ENCODE measurements at places on chromosomes 3 and 15. TPM values are rescaled to one million over a fixed set of nuclear protein-coding genes. Genes with fewer than 3 reads are reported as not detected.

DNA sequence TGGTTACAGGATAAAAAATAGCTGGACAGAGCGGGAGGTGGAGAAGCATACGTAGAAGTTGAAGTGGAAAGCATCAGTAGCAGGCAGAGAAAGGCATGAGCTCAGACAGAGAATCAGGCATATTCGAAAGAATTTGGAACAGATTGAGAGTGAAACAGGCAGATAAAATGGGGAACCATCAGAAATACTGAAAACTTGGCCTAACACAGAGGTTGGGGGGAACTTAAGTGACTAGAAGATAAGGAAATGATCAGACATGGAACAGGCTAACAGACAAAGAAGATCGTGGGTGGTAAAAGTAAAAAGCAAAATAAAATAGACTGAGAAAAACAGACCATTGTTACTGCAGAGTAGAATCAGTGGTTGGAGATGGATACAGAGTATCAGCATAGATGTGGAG lies 32.9 kb downstream of the GTF2E1 start:
- H3K4me3 ChIP-seq: no peak overlapping the region
- H3K4me1 ChIP-seq: no peaks in the 10 kb centered on the region
- H3K27me3 ChIP-seq: no peaks in the 10 kb centered on the region
- no peak overlapping the region for H3K27ac ChIP-seq
- H3K36me3 ChIP-seq: peaks cover 3% of the 10 kb centered on the region

- H3K4me1 ChIP-seq: no peaks in the 10 kb centered on the region
- H3K36me3 ChIP-seq: no peaks in the 10 kb centered on the region
- DNase-seq: no peak
- H3K4me3 ChIP-seq: no peak overlapping the region
These were observed 57.6 kb upstream of the MEX3B start for GRCh38 chr15:82103468-82103867.

DNA sequence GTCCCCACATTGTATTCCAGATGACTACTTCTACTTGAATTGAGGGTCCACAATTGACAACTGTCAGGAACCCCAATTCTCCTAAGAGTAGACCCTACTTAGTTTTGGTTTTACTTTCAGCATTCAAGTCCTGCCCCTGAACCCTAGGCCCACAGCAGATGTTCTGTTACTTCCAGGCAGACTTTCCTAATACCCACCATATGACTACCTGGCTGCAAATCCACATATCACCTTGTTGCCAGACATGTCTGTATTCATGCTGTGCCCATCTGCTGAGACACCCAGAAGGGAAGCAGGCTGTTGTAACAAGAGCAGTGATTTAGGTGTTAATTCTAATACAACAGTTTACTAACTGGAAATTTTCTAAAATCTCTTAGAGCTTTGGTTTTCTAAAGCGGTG lies 235.1 kb upstream of the CCDC54 start:
- no peaks in the 10 kb centered on the region for H3K4me1 ChIP-seq
- H3K36me3 ChIP-seq: no peaks in the 10 kb centered on the region
- H3K4me3 ChIP-seq: no peak overlapping the region
- DNase-seq: no peak

DNA sequence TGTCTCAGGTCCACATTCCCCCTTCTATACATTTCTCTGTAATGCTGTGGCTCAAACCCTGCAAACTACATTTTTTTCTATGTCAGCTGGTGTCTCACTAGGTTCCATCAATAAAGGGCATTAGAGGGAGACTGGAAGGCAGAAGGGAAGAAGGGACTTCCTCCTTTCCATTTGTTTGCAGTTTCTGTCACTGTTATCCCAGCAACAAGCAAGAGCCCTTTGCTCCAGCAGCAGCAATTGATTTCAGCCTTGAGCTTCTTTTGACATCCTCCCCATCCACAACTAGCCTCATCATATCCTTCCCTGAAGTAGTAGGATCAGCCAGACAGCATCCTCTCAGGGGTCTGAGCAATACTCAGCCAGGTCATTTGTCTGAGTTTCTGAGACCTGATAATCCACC lies 5.3 kb upstream of the NCK1 start:
- no peak overlapping the region for H3K4me3 ChIP-seq
- H3K27me3 ChIP-seq: no peaks in the 10 kb centered on the region
- H3K4me1 ChIP-seq: peaks cover 5% of the 10 kb centered on the region
- no peak overlapping the region for H3K27ac ChIP-seq

DNA sequence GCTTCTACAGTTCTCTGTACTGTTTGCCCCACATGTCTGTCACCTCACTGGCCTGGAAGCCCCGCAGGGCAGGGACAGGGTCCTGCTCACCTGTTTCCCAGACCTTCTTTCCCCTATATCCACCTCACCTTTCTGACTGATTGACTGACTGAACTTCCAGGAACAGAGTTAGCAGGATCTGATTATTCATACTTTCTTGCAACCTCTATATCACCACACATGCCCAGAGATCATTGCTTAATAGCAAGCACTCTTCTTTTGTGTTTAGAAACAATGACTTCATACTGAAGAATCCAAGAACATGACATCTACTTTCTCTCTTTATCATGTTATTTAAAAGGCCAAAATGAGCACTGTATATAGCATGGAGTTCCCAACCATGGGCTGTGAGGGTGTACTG lies 18.0 kb upstream of the CLEC3B start:
- no peak for DNase-seq
- no peaks in the 10 kb centered on the region for H3K27me3 ChIP-seq
- no peak overlapping the region for H3K27ac ChIP-seq
- peaks cover 7% of the 10 kb centered on the region for H3K36me3 ChIP-seq

PARP14 gene
- 27.7 TPM for total RNA-seq

DNA sequence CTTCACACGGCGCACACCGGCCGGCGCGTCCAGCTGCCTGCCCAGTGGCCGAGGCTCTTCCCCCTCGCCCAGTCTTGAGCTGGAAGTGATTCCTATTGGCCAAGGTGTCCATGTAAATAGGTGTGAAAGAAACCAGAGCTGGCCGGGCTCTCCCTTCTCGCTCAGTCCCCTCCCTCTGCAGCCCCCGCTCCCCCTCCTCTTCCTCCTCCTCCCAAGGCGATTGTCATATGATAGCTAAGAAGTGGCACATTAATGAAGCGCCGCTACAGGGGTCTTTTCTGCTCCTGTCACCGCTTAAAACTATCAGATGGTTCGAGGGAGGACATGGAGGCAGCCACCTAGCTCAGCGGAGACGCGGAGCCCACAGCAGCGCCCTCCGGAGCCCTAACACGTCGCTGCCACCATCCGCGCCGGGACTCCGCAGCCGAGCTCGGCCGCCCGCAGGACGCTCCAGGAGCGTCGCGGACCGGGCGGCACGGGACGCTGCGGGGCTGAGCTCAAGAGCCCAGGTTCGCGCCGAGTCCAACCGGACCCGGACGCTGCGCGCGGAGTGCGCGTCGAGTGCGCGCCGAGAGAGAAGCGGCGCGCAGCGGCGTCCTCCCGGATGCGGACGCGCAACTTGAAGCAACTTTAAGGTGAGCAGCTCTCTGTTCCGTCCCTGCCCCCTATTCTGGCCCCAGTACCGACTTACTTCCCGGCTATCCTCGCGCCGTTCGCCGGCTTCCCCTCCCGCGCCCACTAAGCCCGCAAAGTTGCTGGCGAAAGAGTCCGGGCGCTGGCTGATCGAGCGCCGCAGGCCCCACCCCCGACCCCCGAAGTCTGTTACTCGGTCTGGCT lies at the start of gene FOXB1:
FOXB1 (plus strand) TSS at position 303 of the 837 bp plus-strand sequence. CDS start 653 bp downstream, outside the sequence.
- peaks cover 99% of the 10 kb centered on the region for H3K27me3 ChIP-seq
- peaks cover 25% of the 10 kb centered on the region for H3K4me1 ChIP-seq
- no peak within 1 kb of the TSS for H3K27ac ChIP-seq
- no peak within 1 kb of the TSS for H3K4me3 ChIP-seq
- DNase-seq: peak; percentile 35

DNA sequence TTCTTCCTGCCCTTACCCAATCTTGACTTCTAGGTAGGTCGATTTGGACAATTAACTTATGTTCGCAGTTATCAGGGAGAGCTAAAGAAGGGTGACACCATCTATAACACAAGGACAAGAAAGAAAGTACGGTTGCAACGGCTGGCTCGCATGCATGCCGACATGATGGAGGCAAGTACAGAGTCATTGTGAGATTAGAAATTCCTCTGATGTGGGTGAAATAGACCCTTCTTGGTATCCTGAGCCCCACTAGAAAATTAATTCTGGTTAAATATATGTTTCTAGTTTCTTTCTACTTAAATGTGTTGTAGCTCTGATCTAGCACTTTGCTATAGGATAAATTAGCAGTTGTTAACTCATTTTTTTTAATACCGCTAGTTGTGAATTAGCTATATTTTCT lies 13.6 kb downstream of the LXN start:
- H3K36me3 ChIP-seq: no peaks in the 10 kb centered on the region
- no peak overlapping the region for H3K4me3 ChIP-seq
- no peaks in the 10 kb centered on the region for H3K27me3 ChIP-seq
- no peak for DNase-seq
- H3K4me1 ChIP-seq: no peaks in the 10 kb centered on the region

DNA sequence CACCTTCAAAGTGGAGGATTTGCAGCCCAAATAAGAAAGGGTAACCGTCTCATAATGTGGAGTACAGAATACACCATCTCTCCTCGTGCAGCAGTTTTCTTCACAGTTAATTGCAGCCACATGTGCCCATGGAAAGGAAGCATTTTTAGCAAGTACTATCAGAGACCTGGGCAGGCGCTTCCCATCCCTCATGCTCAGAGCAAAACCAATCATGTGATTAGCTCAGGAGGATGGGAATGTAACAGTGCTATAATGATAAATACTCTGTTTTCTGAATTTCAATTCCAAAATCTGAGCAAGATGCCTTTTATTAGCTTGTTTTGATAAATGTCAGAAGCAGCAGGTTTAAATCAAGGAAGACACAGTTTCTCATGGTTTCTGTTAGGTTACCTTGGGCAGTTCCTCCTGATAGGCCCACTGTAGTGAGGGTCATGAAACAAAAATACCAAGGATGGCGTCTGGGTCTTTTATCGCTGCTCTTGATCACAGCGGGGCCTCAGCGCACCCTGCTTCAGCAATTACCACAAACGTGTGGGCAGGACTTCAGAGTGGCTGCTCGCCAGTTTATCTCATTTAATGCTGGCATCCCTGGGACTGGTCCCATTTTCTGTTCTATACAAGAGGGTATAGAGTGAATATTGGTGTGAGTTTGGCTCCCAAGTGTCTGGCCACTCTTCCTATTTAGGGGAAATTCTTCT lies 92.6 kb upstream of the VGLL4 start:
- no peaks in the 10 kb centered on the region for H3K36me3 ChIP-seq
- no peak overlapping the region for H3K27ac ChIP-seq
- H3K4me1 ChIP-seq: no peaks in the 10 kb centered on the region
- H3K4me3 ChIP-seq: no peak overlapping the region
- no peak for DNase-seq

CCRL2 gene
- 1.5 TPM for total RNA-seq
